ENCODE measurements at places on chromosomes 11 and 22.

DNA sequence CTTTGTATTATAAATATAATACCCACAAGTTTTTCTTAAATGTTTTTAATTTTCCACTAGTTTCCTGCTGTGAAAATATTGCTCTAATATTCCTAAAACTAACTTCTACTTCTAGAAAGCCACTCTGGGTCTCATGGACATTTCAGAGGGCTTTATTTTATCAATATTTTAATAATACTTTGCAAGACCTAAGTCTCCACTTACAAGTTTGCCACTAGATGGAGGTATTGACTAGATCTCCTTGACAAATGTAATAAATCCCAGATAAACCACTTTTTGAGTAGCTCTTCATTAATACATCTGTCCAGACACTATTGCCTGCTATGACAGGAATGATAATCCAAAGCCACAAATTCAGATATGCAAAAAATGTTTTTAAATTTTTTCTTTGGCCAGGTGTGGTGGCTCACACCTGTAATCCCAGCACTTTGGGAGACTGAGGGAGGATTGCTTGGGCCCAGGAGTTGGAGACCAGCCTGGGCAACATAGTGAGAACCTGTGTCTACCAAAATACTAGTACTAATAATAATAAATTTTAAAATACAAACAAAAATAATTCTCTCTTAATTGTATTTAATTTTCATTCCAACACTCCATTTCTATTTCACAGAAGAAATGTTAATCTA, 3.5 kb upstream of the ACAT1 start:
- DNase-seq, result no peak

- DNase-seq, result no peak
Measured at GRCh38 chr22:25402501-25403283, 161.8 kb upstream of the GRK3 start.

GRCh38 chr11:5258543-5259262, 4.1 kb upstream of the HBG2 start:
- no peak for DNase-seq

DNA sequence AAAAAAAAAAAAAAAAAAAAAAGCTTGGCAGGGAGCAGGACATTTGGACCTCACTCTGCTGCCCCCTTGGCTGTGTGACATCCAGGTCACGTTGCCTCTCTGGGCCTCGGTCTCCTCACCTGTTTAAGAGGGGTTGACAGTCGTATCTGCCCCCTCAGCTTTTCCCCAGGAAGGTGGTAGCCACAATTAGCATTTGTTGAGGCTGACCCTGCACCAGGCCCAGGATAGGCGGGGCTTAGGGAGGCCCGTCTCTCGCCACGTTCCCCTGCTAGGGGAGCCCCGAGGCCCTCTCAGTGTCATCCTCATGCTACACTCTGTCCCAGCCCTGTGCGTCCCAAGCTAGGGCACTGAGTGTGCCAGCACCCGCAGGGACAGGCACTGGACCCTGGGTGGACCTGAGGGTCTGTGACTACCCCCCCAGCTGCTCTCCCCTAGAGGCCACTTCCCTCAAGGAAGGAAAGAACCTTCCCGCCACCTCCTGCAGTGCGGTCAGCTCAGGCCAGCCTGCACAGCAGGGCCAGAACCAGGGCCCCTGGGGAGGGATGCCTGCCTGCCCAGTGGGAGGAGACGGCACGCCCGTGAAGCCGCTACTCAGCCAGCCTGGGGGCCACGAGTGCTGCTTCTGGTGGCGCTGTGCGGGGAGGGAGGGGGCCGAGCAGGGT, 38.5 kb upstream of the PPARA start:
- DNase-seq, result no peak

DNA sequence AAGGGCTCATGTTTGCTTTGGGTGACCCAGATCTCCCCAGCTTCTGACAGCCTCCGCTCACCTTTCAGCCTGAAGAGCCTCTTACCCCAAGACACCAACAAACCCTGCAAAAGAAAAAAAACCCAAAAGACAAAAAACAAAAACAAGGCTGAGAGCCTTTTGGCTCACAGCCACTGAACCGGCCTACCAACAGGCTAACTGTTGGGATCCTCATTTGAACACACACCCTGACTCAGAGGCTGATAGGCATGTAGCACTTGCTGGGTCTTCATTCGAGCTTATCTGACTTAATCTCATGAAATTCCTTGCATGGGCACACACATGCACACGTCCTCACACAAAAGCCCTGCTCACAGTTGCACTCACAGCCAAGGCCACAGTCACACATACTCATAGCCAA, 22.9 kb upstream of the TSKU start:
- DNase-seq, result no peak

DNA sequence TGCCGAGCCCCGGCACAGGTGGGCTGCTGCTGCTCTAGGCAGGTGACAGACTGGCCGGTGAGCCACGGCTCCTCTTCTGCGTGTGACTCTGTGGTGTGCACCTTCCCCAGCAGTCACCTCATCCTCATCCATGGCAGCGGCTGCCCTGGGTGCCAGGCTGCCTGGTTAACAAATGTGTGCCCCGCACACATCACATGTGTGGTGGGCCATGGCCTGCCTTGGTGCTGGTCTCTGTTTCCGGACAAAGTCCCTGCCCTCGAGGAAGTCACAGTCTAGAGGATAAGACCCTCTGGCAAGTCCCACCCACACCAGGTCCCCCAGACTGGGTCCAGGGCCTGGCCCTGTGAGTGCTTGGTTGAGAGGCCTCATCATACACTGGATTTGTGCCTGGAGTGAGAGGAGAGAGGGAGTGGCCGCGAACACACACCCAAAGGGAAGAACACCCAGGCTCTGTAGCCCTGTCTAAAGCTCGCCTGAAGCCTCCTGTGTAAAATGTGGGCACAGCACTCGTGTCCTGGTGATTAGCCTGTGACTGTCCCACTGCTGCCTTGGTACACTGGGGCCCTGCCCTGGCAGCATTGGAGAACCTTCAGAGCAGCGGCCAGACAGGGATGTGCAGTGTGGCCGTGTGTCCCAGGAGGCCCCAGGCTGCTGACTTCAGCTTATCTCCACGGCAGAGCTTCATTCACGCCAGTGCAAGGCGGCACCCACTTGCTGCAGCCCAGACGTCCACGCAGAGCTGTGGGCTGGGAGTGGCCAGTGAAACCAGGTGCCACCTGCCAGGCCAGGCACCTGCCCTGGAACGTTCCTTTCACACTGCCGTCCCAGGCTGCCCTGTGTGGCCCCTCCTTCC, 269.9 kb downstream of the TBC1D22A start:
- no peak for DNase-seq

- DNase-seq, result no peak
Measured at GRCh38 chr22:36768141-36768540, 7.8 kb downstream of the IFT27 start.

- no peak for DNase-seq
Measured at GRCh38 chr11:44711113-44711786, 15.5 kb upstream of the TSPAN18 start.

GRCh38 chr11:73178681-73179080, 36.6 kb upstream of the FCHSD2 start:
- no peak for DNase-seq

DNA sequence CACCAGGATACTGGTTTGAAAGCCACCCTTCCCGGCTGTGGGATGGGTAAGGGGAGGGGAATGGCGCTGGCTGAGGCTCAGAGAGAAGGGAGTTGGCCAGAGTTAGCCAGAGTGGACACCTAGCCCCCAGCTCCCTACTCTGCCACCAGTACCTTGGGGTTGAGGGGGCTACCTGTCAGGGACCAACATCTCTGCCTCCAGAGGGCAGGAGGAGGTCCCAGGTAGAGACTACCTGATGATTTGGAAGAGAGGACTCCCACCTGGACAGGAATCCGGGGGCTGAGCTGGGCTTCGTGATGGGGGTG, 3.7 kb downstream of the MYRF start:
- no peak for DNase-seq

DNA sequence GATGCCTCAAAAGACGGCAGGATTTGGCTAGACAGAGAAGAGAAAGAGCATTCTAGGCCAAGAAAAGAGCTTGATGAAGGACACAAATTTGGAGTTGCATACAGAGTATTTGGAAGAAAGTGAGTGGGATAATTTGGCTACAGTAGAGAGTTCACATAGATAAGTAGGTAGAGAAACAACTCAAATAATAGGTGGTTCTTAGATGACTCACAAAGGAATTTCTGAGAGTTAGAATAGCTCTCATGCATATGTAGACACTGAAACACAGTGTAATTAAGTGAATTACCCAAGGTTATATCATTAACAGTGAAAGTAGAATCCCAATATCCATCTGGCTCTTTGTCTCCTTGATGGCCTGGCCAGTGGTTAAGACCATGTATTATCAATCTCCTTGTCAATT, 228.6 kb upstream of the DDI1 start:
- no peak for DNase-seq

GRCh38 chr11:8248786-8249185, 14.9 kb downstream of the LMO1 start:
- DNase-seq, result no peak

GRCh38 chr11:2945031-2945756, 16.0 kb upstream of the PHLDA2 start:
- DNase-seq, result no peak
